ENCODE measurements at places on chromosomes 6 and 20.

DNA sequence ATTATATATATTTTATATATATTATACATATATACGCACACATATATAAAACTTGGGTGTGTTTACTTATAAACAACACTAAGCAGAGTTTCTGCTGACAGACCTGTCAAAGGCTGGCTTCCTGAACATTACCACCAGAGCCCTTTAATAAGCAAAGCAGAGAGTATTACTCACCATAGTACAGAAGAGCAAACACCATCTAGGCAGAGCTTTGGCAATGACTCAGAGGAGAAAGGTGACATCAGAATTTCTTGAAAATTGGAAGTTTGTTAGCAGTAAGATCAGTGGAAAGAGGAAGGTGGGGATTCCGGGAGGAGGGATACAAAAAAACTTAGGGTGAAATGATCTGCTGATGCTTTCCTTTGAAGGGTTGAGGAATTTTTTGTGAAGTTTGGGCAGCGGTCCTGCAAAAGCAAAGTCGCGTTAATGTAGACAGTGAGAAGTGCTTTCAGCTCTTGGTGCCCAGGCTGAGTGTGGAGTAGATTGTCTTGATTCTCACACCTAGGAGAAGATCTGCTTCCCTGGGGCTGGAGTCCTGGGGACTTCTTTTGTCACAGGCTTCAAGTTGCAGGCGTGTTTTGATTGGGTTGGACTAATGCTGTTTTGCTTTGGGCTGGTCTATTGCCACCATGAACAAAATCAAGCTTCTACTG, 109.6 kb upstream of the BACH2 start:
- peaks cover 4% of the 10 kb centered on the region for H3K4me1 ChIP-seq
- H3K4me3 ChIP-seq: no peak overlapping the region
- no peak overlapping the region for H3K27ac ChIP-seq
- H3K36me3 ChIP-seq: no peaks in the 10 kb centered on the region

DNA sequence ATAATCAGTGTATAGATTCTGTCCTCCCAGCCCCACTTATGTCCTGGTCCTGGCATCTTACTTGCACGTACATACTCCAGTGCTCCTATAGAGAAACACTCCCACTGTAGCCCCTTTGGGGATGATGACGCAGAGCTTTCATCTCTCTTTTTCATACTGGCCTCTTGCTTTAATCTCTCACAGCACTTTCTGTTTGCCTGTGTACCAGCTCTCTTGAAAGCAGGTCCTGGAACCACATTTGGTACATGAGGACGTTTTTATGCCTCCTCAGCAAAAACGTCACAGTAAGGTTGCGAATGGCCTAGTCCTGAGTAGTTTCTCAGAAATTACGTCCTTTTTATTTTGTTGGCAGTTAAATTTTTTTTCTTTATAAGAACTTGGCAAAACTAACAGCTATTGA, 10.8 kb downstream of the L3MBTL3 start:
- no peak overlapping the region for H3K27ac ChIP-seq
- no peaks in the 10 kb centered on the region for H3K4me1 ChIP-seq
- no peaks in the 10 kb centered on the region for H3K36me3 ChIP-seq
- no peaks in the 10 kb centered on the region for H3K27me3 ChIP-seq
- DNase-seq: no peak
- H3K4me3 ChIP-seq: no peak overlapping the region

DNA sequence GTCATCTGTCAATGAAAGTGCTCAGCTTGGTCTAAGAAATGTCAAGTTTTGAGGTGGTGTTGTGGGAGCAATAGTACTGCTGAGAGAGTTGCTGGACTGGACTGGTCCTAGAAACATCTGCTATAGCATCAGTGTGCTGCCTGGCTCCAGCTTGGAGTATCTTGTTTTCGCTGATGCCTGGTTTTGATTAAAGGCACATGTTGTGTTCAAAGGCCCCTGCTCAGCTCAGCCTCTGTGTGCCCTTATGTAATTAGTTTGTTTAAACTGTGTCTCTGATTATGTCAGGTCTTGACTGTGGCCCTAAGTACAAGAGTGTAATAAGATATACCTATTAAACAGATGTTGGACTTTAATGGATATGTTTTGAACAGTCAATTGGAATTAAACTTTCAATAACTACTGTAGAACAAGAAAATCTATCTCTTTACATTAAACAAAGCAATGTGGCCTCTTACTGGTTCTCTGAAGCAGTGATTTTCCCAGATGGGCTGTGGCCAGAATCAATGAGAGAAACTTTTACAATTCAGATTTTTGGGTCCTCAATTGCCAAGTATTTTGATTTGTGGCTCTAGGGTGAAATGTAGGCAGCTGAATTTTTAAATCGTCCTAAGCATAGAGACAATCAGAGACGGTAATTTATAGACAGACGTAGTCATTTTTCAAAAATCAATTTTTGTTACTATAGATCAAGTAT, 668.2 kb downstream of the DHX35 start:
- H3K4me3 ChIP-seq: no peak overlapping the region
- H3K4me1 ChIP-seq: no peaks in the 10 kb centered on the region
- H3K27ac ChIP-seq: no peak overlapping the region

DNA sequence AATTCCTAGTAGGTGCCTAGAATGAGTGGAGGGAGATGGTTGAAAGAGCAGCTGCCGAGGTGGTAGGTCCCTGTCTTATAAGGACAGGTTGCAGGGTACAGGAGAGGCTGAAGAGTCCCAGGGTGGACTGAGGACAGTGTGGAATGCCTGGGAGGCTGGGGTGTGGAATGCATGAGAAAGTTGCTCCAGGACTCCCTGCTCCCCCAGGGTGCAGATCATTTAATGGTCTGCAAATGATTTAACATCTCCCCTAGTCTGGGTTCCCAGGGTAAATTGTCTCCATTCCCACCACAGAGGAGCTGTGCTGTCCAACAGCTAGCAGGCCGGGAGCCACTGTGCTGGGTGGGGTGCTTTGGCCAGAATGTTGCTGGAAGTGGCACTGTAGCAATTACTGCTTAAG, 76.0 kb downstream of the CD83 start:
- no peaks in the 10 kb centered on the region for H3K4me1 ChIP-seq
- no peak overlapping the region for H3K4me3 ChIP-seq
- no peaks in the 10 kb centered on the region for H3K36me3 ChIP-seq
- H3K27ac ChIP-seq: no peak overlapping the region
- no peaks in the 10 kb centered on the region for H3K27me3 ChIP-seq

DNA sequence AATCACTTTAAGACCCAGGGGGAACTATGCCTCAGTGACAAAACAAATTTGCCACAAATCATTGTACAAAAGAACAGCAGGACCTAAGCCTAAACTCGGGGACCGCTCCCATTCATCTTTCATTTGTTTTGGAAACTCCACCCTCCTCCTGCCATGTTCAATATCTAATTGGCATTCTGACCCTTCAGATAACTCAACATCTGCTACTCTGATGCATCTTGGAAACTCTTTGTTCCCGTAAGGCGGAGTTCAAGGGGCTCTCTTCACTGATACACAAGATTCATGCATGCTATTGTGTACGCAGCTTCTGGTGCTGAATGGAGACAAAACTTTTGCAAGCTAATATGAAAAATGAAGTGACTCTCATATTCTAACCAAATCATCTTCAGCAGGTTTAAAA, 187.6 kb downstream of the ZFP64 start:
- H3K27ac ChIP-seq: no peak overlapping the region
- no peak overlapping the region for H3K4me3 ChIP-seq
- H3K36me3 ChIP-seq: no peaks in the 10 kb centered on the region
- DNase-seq: no peak
- H3K27me3 ChIP-seq: no peaks in the 10 kb centered on the region
- H3K4me1 ChIP-seq: peaks cover 4% of the 10 kb centered on the region

- no peak for DNase-seq
- no peaks in the 10 kb centered on the region for H3K4me1 ChIP-seq
- peak overlapping the region; percentile 95 for H3K4me3 ChIP-seq
- H3K27me3 ChIP-seq: no peaks in the 10 kb centered on the region
These were observed 1.1 kb downstream of the ZNF165 start for GRCh38 chr6:28081486-28081751.
